ENCODE measurements at places on chromosomes 11 and 22. TPM values are rescaled to one million over a fixed set of nuclear protein-coding genes. Genes with fewer than 3 reads are reported as not detected.

The TRPC6 gene
- total RNA-seq, result 0.66 TPM

The P4HA3 gene
- total RNA-seq, result 8.8 TPM

The RBM7 gene
- 31.6 TPM for total RNA-seq

The MGAT3 gene
- total RNA-seq, result 0.57 TPM

The C11orf91 gene
- total RNA-seq, result not detected

The NEAT1 gene
- 308 TPM for total RNA-seq

The ARVCF gene
- total RNA-seq, result 17.9 TPM

The PDE3B gene
- total RNA-seq, result 0.14 TPM

The HTR3A gene
- not detected for total RNA-seq

The AIP gene
- 87.1 TPM for total RNA-seq

The CCDC157 gene
- total RNA-seq, result 2.4 TPM

The MMP1 gene
- 1,229 TPM for total RNA-seq

The USP35 gene
- 11.3 TPM for total RNA-seq

The PANX3 gene
- total RNA-seq, result not detected

The IL10RA gene
- not detected for total RNA-seq

The NTM gene
- total RNA-seq, result 97.8 TPM

The OR4D5 gene
- not detected for total RNA-seq

The ST13 gene
- total RNA-seq, result 126 TPM

The CTSW gene
- total RNA-seq, result not detected

The CABP4 gene
- total RNA-seq, result not detected

The TEX12 gene
- total RNA-seq, result not detected

The GRM5 gene
- total RNA-seq, result under 0.01 TPM

The LRRC10B gene
- total RNA-seq, result not detected

The LINC01488 gene
- total RNA-seq, result not detected

The WBP2NL gene
- 0.22 TPM for total RNA-seq

The NLRP6 gene
- not detected for total RNA-seq

The PIH1D2 gene
- total RNA-seq, result 1.0 TPM

The KIF18A gene
- 5.9 TPM for total RNA-seq

The APOL6 gene
- 21.7 TPM for total RNA-seq

The ABCC8 gene
- not detected for total RNA-seq

The OR5B21 gene
- not detected for total RNA-seq

The MPZL2 gene
- not detected for total RNA-seq

The GGTLC2 gene
- total RNA-seq, result not detected

The TSSK2 gene
- total RNA-seq, result not detected

The E2F8 gene
- total RNA-seq, result 1.7 TPM

The ZP1 gene
- 0.14 TPM for total RNA-seq

The ADAMTS8 gene
- under 0.01 TPM for total RNA-seq

The BAIAP2L2 gene
- 3.4 TPM for total RNA-seq

The KDM4E gene
- total RNA-seq, result not detected

The VPS26B gene
- 54.3 TPM for total RNA-seq

The RBMXL2 gene
- total RNA-seq, result not detected

The TMEM126B gene
- 51.1 TPM for total RNA-seq

The THAP7 gene
- 36.9 TPM for total RNA-seq

The BET1L gene
- total RNA-seq, result 30.8 TPM

The CCDC83 gene
- total RNA-seq, result not detected
